MCF 10A (cell line): ENCODE measurements at places on chromosomes 13 and 19. TPM values are rescaled to one million over a fixed set of nuclear protein-coding genes. Genes with fewer than 3 reads are reported as not detected.

- no peak for DNase-seq
These were observed 93.2 kb downstream of the FRY start for GRCh38 chr13:32124743-32125142.

Gene KL
- not detected in 2 replicates for total RNA-seq

Gene GJB2
- total RNA-seq = 12.9 and 15.5 TPM in 2 replicates

DNA sequence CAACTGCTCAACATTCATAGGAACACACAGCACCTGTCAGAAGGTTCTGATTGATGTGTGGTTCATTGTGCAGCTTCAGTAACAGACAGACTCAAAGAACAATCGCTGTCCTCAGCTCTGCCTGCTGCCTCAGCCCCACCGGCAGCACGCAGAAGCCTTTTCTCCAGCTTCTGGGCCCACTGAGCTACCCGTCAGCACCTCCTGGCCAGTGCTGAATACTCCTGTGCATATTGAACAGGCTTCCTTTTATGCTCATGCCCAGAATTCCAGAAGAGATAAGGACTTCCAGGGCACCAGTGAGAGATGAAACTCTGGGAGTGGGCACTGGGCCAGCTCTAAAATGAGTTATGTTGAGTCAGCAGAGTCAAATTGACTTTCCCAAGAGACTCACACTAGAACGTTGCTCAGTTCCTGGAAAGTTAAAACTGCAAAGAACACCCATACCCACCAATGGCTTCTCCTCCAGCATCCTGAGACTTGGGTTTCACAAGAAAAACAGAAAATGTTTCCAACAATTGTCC lies 119.3 kb downstream of the COL4A1 start:
- peak; percentile 70 for DNase-seq

- DNase-seq = no peak
These were observed 9.9 kb downstream of the ARL11 start for GRCh38 chr13:49638030-49638743.

Gene CAMSAP3
- 6.7 and 9.1 TPM in 2 replicates for total RNA-seq

DNA sequence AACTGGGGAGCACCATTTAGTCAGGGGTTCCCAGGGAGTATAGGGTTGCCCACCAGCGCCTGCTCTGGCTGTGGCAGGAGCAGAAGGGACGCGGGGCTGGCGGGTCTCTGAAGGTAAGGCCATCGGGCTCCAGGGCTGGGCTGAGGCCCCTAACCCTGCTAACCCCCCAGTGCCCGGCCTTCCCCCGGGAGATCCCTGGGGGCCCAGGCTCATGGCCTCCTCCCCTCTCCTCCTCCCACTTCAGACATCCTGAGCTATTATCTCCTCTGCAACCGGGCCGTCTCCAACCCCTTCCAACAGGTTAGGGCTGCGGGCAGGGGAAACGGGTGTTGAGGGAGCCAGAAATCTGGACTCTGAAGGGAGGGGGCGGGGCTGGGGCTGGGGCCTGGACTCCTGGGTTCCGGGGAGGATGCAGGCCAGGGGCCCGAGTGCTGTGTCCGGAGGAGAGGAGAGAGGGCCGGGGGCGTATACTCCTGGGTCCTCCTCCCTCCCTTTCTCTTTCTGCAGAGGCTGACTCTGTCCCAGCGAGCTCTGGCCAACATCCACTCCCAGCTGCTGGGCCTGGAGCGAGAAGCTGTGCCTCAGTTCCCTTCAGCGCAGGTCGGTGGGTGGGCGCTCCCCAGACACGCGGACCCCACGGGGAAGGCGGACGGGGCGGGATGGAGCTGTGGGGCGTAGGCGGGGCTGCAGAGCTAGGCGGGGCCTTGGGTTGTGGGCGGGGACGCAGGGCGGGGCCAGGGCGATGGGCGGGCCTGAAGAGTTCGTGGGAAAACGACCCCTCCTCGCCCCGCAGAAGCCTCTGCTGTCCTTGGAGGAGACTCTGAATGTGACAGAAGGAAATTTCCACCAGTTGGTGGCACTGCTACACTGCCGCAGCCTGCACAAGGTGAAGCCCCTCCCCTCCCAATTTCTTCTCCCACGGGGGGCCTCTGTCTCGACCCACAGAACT lies 15.3 kb downstream of the TTYH1 start:
- DNase-seq = peak; percentile 34

Gene MRPS12
- total RNA-seq = 38.1 and 53.3 TPM in 2 replicates
